ENCODE measurements at places on chromosomes 2 and 18. TPM values are rescaled to one million over a fixed set of nuclear protein-coding genes. Genes with fewer than 3 reads are reported as not detected.

DNA sequence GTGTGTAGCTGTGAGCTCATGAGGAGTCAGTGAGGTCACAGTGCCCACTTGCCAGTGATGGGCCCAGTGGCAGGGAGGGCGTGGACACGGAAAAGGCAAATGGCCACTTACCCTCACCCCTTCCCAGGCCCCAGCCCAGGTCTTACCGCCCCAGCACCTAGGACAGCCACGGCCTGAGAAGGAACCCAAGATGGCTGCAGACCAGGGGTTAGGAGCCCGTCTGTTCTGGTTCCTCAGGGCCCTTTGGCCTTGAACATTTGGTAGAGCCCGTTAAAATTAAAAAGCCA, 74.1 kb downstream of the EMX1 start:
- DNase-seq, result no peak

GRCh38 chr2:144983107-144983506, 463.2 kb upstream of the ZEB2 start:
- no peak for DNase-seq

- no peak for DNase-seq
Measured at GRCh38 chr2:189267925-189268579, 88.5 kb upstream of the COL5A2 start.

- no peak for DNase-seq
Measured at GRCh38 chr2:23614701-23615100, 229.7 kb downstream of the KLHL29 start.

Gene CCDC148
- total RNA-seq, result 0.13 TPM

GRCh38 chr18:57941841-57942489, 102.1 kb upstream of the NEDD4L start:
- DNase-seq, result no peak

GRCh38 chr2:203802342-203803052, 65.1 kb upstream of the CTLA4 start:
- no peak for DNase-seq

Gene TSHZ1
- total RNA-seq, result 6.5 TPM

DNA sequence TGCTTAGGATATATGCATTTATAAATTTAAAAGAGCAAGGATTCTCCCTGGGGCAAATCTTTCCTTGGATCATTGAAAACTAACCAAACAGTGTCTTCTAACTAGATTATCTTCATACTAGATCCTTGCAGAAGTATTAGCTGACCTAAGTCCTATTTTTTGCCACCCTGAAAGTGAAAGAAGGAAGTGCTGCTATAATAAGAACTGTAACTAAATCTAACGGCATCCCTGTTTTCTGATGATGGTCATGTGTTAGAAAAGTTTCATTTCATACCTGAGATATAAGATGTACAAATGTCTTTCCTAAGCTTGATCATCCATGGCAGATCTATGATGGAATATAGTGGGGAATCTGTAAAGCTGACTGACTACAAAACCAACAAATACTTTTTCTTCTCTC, 102.7 kb downstream of the MAP2 start:
- DNase-seq, result peak; percentile 20

Gene ABCB11
- total RNA-seq, result not detected

Gene RAPGEF4
- 17.7 TPM for total RNA-seq

GRCh38 chr18:35252466-35252865, 11.6 kb downstream of the ZNF397 start:
- no peak for DNase-seq

Gene IL37
- not detected for total RNA-seq

DNA sequence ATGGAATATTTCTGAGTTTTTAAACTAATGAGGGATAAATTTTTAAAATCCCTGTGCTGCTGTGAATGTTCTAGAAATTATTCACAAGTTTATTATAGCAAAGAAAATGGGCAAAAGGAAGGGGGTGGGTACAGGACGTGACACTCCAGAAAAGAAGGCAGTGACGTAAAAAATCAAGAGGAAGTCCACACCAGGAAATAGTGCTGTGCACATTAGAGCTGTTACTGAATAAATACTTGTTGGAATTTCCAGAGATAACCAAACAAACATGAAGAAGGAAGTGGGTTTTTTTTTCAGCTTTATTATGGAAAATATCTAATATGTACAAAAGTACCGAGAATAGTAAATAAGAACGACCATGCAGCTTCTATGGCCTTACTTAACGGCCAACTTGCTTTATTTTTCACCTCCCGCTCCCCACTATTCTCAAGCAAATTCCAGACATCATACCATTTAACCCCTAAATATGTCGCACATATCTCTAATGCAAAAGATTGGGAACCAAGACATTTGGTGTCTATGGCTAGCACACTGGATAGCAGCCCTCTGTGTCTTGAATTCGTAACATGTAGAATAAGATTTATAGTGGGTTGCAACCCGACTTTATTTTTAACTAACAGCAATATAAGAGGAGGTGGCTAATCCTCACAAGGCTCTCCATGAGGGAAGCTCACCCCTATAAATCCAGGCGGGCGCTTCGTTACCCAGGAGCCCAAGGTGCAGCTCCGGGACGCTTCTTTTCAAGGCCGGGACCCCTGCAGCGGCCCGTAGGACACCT, 580 bp upstream of the NDUFV2 start:
- DNase-seq, result peak; percentile 80

Gene POTEC
- not detected for total RNA-seq

GRCh38 chr18:72544092-72544886, at the start of gene CBLN2:
CBLN2 (minus strand) TSS chr18:72544342; CDS start chr18:72542160, 2,182 bp downstream.
- DNase-seq, result peak; percentile 25

- DNase-seq, result peak; percentile 93
Measured at GRCh38 chr2:20578895-20579825, 71.7 kb downstream of the HS1BP3 start.

GRCh38 chr2:235461763-235462414, 32.0 kb upstream of the AGAP1 start:
- no peak for DNase-seq

Gene FANCL
- total RNA-seq, result 12.5 TPM

Gene NEB
- total RNA-seq, result 0.63 TPM

- DNase-seq, result no peak
Measured at GRCh38 chr2:96495982-96496629, 9.1 kb downstream of the NEURL3 start.

DNA sequence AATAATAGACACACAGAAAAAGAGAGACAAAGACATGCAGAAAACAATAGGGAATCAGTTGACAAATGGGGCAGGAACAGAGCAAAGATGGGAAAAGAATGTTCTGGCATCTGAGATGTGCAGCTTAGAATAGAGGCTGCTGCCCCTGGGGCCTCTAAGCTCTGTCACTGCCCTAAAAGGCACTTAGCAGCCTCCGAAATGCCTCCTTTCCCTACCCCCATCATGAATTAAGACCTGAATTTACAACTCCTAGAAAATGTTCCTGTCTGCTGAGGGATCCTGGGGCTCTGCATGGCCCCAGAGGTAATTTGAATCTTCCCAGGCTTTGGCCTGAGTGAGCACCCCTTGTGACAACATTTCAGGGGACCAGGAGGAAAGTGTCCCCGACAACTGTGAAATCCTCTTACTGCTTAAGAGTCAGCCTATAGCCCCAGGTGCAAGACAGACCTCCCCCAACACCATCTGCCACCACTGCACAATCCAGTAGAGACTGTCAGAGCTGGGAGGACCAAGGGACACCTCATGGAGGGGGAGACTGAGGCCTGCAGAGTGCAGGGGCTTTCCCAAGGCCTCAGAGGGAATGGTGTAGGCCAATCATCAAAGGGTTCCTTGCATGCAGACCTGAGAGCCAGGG, 24.8 kb downstream of the MRPL35 start:
- peak; percentile 42 for DNase-seq

GRCh38 chr2:99000708-99001107, 64.7 kb upstream of the CRACDL start:
- DNase-seq, result no peak

GRCh38 chr18:22813648-22814328, 119.3 kb upstream of the RBBP8 start:
- DNase-seq, result peak; percentile 34

DNA sequence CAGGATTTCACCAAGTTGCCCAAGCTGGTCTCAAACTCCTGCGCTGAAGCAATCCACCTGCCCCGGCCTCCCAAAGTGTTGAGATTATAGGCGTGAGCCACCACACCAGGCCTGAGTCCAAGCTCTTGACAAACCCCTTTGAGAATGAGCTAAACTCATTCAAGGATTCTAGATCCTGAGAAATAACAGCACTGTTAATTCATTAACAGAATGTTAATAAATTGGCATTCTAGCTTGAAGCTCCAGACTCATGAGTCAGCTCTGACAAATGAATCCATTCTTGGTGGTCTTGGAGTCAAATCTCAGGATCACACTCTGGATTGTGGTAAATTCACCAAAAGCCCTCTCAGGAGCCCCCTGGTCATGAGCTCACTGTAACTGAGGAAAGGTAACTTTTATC, 1.8 kb downstream of the NARS1 start:
- no peak for DNase-seq

- DNase-seq, result no peak
Measured at GRCh38 chr2:72138921-72139381, 8.7 kb downstream of the CYP26B1 start.

Gene C1GALT1C1L
- total RNA-seq, result 0.13 TPM

GRCh38 chr2:117855886-117856285, 41.4 kb downstream of the DDX18 start:
- DNase-seq, result no peak

Gene ELOA2
- total RNA-seq, result not detected

- DNase-seq, result no peak
Measured at GRCh38 chr2:3793249-3793648, 89.9 kb downstream of the DCDC2C start.

Gene EGR4
- total RNA-seq, result not detected

Gene SCN9A
- total RNA-seq, result 0.51 TPM

Gene LOXHD1
- total RNA-seq, result under 0.01 TPM

- DNase-seq, result no peak
Measured at GRCh38 chr2:14602309-14602708, 30.2 kb upstream of the LRATD1 start.

Gene CTNNA2
- total RNA-seq, result not detected

- DNase-seq, result no peak
Measured at GRCh38 chr2:128157644-128158043, 66.6 kb downstream of the UGGT1 start.

Measured in dermis microvascular lymphatic vessel endothelial cell (primary cell).